Activated CD4-positive, alpha-beta memory T cell treated with anti-CD3 and anti-CD28 coated beads for 36 hours (primary cell): ENCODE measurements at places on chromosomes 11 and 22. TPM values are rescaled to one million over a fixed set of nuclear protein-coding genes. Genes with fewer than 3 reads are reported as not detected.

DNA sequence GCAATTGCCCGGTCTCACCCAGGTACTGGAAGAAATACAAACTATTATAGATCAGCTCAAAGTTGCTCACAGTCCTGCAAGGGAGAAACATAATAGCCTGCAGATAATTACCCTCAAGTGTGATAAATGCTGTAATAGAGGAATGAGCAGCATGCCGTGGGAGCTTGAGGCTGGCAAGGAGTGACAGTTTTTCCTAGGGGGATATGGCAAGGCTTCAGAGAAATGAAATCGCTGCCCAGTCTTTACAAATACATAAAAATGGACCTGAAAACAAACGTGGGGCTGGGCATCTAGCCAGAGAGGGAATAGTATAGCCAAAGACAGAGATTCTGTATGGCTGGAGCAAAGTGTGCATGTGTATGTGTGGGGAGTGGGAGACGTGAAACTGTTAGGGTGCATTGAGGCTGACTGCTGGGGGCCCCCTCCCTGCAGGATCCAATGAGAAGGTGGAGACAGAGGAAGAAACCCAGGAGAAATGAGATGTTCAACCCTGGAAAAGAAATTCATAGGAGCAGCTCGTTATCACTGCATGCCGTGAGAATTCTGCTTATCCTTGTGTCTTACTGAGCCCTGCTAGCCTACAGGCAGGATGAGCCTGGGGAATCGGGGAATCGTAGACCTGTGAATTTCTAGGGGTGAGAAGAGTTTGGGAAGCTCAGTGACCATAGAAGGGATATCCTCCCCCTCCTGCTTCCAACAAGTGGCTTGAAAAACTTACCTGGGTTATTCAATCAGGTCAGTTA, 167.0 kb downstream of the LDLRAD3 start:
- H3K36me3 ChIP-seq: no peaks in the 10 kb centered on the region
- H3K27me3 ChIP-seq: peaks cover 4% of the 10 kb centered on the region
- DNase-seq: no peak
- no peak overlapping the region for H3K4me3 ChIP-seq
- H3K27ac ChIP-seq: no peak overlapping the region

GRCh38 chr11:33449798-33450197, 192.6 kb downstream of the HIPK3 start:
- no peak overlapping the region for H3K4me3 ChIP-seq
- H3K36me3 ChIP-seq: no peaks in the 10 kb centered on the region
- no peak for DNase-seq
- peaks cover 18% of the 10 kb centered on the region for H3K27me3 ChIP-seq
- no peak overlapping the region for H3K27ac ChIP-seq
- no peaks in the 10 kb centered on the region for H3K4me1 ChIP-seq

DNA sequence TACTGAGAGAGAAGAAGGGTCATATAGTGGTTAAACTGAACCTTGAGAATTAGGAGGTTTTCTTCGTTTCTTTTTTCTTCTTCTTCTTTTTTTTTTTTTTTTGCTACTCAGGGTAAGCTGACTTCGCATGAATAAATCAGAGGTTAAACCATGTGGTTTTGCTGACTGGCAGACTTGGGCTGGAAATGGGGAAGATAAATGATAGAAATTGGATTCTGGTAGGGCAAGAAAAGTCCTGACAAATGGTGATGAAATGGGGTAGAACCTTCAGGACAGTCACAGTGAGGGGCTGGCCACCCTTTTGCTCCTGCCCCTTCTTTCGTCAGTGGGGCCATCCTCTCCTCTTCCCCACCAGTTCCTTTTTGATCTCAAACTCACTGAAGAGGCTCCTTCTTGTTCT, 1.6 kb upstream of the SWAP70 start:
- peaks cover 28% of the 10 kb centered on the region for H3K27me3 ChIP-seq
- no peak overlapping the region for H3K4me3 ChIP-seq
- DNase-seq: no peak
- no peak overlapping the region for H3K27ac ChIP-seq

DNA sequence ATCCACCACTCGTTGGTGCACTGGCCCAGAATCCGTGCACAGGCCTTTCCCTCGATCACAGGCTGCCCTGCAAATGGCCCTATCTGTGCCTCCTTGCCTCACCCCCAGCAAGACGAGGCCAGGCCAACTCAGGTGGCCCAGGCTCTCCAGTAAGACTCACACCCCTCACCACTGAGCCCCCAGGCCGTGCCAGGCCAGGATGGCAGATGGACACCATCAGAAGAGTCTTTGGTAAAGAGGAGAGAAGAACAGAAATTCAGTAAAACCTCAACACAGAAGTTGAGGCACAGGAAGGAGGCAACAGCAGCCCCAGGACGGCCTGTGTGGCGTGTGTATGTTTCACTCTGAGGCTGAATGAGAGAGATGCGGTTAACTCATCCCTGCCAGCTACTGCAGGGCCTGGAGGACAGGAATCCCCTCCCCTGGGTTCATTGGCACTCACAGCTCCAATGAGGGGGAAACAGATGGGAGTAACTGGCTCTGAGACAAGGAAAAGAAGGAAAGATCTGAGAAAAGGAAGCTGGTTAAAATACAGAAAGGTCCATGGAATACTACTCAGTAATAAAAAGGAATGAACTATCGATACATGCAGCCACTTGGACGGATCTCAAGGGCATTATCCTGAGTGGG, 54.1 kb upstream of the WNT11 start:
- DNase-seq: no peak
- H3K36me3 ChIP-seq: no peaks in the 10 kb centered on the region
- H3K4me1 ChIP-seq: no peaks in the 10 kb centered on the region
- H3K27ac ChIP-seq: no peak overlapping the region
- H3K27me3 ChIP-seq: peaks cover 2% of the 10 kb centered on the region

DNA sequence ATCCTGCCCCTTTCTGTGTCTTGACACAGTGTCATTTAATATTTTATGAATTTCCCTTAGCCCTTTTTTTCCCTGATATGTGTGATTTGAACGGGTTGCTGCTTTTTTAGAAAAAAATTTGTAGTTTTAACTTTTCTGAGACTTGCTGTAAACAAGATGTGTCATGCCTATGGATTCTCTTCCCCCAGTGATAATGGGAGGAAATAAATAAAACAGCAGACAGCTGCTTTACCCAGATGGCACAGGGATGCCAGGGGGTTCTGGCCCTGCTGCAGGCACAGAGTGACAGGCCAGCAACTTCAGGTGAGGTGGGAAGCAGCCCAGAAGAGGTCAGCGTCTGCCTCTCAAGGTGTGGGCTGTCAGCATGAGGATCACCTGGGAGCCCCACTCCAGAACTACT, 266.9 kb downstream of the KIRREL3 start:
- no peaks in the 10 kb centered on the region for H3K36me3 ChIP-seq
- H3K4me1 ChIP-seq: peaks cover 3% of the 10 kb centered on the region
- no peak for DNase-seq
- H3K27me3 ChIP-seq: peaks cover 10% of the 10 kb centered on the region

DNA sequence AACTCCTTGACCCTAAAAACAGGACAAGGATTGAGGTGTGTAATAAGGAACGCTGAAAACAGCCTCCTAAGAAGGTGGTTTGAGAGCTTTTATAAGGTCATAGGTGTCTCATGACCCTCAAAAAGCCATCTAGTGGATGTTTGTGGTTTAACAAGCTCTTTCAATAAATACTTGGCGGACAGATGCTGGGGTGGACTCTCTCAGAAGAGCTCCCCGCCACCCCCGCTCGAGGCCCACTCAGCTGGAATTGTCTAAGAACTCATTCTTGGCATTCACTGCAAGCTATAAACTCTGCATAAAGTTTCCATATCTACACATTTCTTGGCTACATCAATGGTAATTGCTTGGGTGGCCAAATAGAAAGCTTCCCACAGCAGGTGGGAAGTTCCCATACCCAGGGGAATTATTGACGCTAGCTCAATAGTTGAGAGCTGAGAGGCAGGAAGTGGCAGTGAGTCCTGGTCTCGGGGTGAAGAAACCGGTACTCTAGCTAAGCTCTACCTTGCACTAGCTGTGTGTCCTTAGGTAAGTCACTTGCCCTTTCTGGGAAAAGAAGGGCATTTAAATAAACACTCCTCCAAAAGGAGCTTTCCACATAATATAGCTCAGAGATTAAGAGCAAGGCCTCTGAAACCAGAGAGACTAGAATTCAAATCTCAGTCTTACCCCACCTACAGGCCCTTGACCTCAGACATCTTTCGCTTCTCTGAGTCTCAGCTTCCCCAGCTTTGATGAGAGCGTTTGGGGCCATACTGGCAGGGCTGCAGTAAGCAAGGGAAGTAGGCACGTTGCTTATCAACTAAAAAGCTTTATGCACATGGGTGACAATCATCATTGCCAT, 6.4 kb downstream of the MS4A15 start:
- peaks cover 8% of the 10 kb centered on the region for H3K4me1 ChIP-seq
- DNase-seq: peak; percentile 20
- no peak overlapping the region for H3K4me3 ChIP-seq
- no peaks in the 10 kb centered on the region for H3K36me3 ChIP-seq
- peaks cover 33% of the 10 kb centered on the region for H3K27me3 ChIP-seq

- no peak for DNase-seq
- H3K27me3 ChIP-seq: no peaks in the 10 kb centered on the region
- no peak overlapping the region for H3K27ac ChIP-seq
- no peaks in the 10 kb centered on the region for H3K4me1 ChIP-seq
- no peaks in the 10 kb centered on the region for H3K36me3 ChIP-seq
- no peak overlapping the region for H3K4me3 ChIP-seq
Measured at GRCh38 chr11:80718611-80719291, 1277.9 kb upstream of the TENM4 start.

DNA sequence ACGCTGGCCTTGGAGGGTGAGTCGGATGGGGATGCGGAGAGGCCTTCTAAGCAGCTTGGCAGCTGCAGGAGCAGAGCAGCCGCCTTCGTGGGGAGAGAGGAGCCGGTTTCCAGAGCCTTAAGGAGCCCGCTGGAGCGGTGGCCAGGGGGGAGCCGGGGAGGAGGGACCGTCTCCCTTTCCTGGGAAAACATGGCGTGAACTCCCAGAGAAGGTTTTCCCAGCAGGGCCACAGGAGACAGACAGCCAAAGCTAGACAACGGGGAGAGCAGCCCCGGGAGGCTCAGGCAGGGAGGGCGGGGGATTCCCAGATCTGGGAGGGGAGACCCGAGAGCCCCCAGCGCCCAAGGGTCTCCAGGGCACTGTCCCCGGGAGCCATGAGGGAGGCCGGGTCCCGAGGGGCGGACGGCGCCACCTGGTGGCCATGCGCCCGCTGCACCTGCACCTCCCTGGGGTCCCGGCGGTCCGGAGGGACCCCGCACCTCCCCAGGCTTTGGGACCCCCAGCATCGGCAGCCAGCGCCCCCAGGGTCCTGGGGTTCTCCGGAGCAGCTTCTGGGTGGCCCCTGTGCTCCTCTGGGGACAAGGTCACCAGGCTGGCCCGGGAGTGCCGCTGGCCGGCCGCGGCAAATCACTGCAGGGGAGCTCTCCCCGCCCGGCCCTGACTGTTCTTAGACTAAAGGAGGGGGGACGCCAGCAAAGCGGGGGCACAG, 2.4 kb upstream of the SYT8 start:
- H3K4me1 ChIP-seq: no peaks in the 10 kb centered on the region
- H3K4me3 ChIP-seq: no peak overlapping the region
- peaks cover 5% of the 10 kb centered on the region for H3K27me3 ChIP-seq
- DNase-seq: peak; percentile 66
- H3K36me3 ChIP-seq: no peaks in the 10 kb centered on the region

GRCh38 chr11:7851391-7851790, 54.6 kb upstream of the OR5P2 start:
- H3K27me3 ChIP-seq: peaks cover 6% of the 10 kb centered on the region
- no peaks in the 10 kb centered on the region for H3K36me3 ChIP-seq
- H3K4me1 ChIP-seq: no peaks in the 10 kb centered on the region
- H3K27ac ChIP-seq: no peak overlapping the region
- no peak for DNase-seq

- H3K27me3 ChIP-seq: no peaks in the 10 kb centered on the region
- H3K27ac ChIP-seq: no peak overlapping the region
- no peak overlapping the region for H3K4me3 ChIP-seq
- no peaks in the 10 kb centered on the region for H3K36me3 ChIP-seq
- DNase-seq: no peak
Measured at GRCh38 chr11:8095806-8096522, 15.0 kb downstream of the TUB start.

DNA sequence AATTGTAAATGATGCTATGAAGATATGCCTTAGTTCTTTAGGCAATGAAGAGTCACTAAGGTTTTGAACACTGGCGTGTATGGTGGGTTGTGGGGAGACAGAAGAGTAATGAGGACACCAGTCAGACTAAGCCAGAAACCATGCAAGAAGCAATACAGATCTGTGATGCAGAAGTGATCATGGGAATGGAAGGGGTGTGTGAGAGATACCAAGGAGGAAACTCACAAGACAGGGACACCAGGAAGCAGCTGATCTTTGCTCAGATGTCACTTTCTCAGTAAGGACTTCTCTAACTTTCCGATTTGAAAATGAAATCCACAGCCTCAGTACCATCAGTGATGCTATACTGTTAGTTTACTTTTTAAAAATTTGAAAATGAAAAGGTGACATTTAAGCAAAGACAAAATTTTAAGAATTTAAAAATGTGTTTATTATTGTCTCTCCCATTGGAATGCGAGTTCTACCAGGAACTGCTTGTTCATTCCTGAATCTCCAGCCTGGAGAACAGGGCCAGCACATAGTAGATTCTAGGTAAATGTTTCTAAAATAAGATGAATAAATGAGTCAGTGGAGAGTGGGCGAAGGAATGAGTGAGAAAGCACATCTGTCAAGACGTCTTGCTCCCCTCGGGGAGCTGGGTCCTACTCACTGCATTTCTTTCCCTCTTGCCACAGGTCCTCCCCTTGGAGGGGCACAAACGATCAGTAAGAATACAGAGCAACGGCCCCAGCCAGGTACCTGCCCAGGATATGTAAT, 60.4 kb downstream of the KCNJ1 start:
- H3K4me3 ChIP-seq: no peak overlapping the region
- H3K36me3 ChIP-seq: peaks cover 43% of the 10 kb centered on the region
- no peaks in the 10 kb centered on the region for H3K27me3 ChIP-seq
- peaks cover 50% of the 10 kb centered on the region for H3K4me1 ChIP-seq
- DNase-seq: no peak
- H3K27ac ChIP-seq: peak overlapping the region; percentile 71

- no peaks in the 10 kb centered on the region for H3K36me3 ChIP-seq
- H3K27ac ChIP-seq: no peak overlapping the region
- no peak for DNase-seq
- no peaks in the 10 kb centered on the region for H3K4me1 ChIP-seq
Measured at GRCh38 chr11:100994966-100995365, 134.6 kb downstream of the PGR start.

AASDHPPT gene
- total RNA-seq: 41.8 TPM

TRIM48 gene
- not detected for total RNA-seq

CACNA1I gene
- 0.36 TPM for total RNA-seq

LRP4 gene
- 0.05 TPM for total RNA-seq

ARHGAP32 gene
- 3.7 TPM for total RNA-seq
